Activated CD8-positive, alpha-beta memory T cell treated with anti-CD3 and anti-CD28 coated beads for 24 hours (primary cell): ENCODE measurements at places on chromosomes 16 and 17.
A peak's percentile ranks its signal among the peaks of the same experiment; 100 is the strongest.

GRCh38 chr16:1181404-1182315 lies 28.8 kb downstream of the CACNA1H start:
- DNase-seq = no peak

- no peak for DNase-seq
These were observed 654 bp downstream of the WFDC1 start for GRCh38 chr16:84295203-84295860.

- DNase-seq = no peak
These were observed 42.5 kb downstream of the PLCG2 start for GRCh38 chr16:81821436-81822128.

GRCh38 chr16:14370736-14371234 lies 259.3 kb downstream of the PARN start:
- DNase-seq = no peak

GRCh38 chr17:79290726-79291125 lies 216.1 kb downstream of the ENGASE start:
- DNase-seq = no peak

DNA sequence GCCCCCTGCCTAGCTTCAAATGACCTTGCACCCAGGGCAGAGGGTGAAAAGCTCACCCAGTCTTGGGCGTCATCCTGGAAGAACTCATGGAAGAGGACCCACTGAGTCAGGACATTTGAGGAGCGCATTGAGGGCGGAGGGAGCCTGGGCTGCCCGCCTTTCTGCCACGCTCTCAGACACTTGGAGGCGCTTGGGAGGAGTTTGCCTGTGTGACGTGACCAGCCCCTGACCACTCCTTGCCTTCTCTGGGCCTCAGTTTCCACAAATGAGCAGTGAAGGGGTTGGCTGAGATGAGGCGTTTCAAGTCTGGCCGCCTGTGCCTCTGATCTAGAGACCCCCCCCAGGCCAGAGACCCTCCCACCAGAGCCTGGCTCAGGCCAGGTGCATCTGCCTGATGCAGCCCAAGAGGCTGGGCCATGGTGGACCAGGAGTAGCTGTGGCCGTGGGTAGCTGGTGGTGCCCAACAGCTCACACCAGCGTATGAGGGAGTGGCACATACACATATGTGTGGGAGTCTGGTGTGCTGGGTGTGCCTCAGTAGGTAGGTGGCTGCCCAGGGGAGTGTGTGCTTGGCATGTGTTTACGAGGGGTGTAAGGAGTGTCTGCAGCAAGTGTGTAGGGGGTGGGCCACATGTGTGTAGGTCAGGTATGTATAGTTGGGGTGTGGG lies 80.2 kb upstream of the TOB1 start:
- DNase-seq = peak; percentile 57

DNA sequence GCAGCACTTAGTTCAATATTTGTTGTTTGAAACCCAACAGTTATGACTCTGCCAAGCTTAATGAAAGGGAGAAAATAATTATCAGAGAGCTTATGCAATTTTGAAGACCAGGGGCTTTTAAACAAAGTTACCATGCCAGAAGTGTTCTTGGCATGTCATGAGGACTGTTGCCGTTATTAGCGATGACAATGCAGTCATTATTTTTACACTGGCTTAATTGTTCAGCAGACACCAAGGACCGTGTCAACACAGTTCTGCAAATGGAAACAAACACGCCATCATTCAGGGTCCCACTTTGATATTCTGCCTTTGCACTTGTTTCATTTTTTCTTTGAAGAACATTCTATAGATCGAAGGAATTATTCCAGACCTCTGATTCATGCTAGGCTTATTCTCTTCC lies 518.5 kb downstream of the CDH13 start:
- no peak for DNase-seq

GRCh38 chr17:36818134-36818825 lies 119.0 kb upstream of the LHX1 start:
- DNase-seq = no peak

GRCh38 chr17:354651-355556 lies 2.3 kb upstream of the RPH3AL start:
- no peak for DNase-seq

DNA sequence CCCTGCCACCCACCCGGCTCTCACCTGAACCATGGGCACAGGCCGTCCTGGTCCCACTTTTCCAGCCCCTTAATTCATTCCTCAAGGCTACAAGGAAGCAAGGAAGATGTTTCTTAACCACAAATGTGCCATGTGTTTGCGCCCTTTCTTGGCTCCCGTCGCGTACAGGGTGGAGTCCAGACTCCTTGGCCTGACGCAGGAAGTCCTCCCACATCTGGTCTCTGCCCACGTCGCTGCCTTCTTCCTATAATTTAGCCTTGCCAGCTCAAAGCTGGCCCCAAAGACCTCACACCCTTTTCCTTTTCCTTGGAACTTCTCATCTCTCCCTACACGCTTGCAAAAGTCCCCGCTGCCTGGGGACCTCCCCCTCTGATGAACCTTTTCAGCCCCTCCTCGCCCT lies 38.8 kb upstream of the BHLHA9 start:
- no peak for DNase-seq

- DNase-seq = no peak
These were observed 28.6 kb downstream of the NFATC3 start for GRCh38 chr16:68113765-68114240.

- DNase-seq = no peak
These were observed 71.6 kb upstream of the SMIM36 start for GRCh38 chr17:55582897-55583296.

DNA sequence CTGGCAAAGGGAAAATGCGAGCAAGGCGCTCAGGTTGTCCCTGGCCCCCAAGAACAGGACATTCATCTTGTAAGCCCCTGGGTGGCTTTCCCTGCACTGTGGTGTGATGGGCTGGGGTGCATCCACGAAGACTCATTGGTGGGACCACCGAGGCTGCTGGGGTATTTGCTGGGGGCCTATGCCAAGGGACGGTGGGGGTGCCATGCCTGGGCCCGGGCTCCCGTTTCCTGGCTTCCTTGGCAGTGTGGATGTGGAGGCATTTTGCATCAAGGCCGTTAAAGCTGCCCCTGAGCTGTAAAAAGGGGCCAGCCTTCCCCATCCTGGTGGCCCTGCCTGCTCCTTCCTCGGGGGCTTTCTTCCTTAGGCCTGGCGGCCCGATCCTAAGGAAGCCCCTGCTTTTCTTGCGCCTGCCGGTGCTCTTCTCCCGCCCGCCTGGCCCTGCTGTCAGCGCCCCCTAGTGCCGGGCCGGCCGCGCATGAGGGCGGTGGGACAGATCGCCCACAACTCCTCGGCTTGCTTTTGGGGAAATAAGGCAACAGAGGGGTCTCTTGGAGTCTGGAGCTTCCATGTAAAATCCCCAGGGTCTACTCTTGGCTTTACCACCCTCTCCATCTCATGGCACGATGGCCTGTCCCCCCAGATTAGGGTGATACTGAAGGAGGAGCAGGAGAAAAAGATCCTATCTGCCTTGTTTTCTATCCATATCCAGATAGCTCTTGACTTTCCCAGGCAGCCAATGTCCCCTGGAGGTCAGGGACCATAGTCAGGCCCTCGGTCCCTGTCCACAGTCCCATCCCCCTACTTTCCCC lies 9.8 kb upstream of the TBX2 start:
- peak; percentile 79 for DNase-seq

GRCh38 chr17:59362811-59363205 lies 31.4 kb downstream of the YPEL2 start:
- no peak for DNase-seq

GRCh38 chr16:49407873-49408550 lies 34.4 kb downstream of the C16orf78 start:
- peak; percentile 82 for DNase-seq

DNA sequence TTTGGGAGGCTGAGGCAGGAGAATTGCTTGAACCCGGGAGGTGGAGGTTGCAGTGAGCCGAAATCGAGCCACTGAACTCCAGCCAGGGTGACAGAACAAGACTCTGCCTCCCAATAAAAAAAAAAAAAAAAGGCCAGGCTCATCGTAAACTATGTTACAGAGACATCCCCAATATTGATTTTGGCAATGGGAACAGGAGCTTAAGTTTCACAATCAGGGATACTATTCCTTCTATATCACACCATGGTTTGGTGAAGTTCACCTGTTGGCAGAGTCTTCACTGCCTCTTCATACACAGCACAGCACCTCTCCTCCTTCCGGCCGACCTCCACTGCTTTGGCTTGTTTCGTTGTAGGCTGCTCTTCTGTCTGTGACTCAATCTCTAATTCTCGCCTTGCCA lies 21.2 kb downstream of the UTP6 start:
- no peak for DNase-seq

DNA sequence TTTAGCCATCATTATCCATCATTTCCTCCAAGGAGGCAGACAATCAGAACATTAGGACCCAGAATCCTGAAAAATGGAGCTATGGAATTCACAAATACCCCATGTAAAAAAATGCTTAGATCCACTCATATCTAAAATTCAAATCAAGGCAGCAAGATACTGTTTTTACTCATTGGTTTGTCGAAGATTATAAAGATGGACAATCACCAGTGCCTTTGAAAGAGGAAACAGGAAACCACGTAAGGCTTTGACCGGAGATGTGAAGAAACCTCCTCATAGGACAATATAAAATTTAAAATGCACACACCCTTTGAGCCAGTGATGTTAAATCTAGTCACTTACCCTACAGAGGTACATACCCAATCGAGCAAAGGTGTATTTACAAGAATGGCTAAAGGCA lies 130.0 kb downstream of the XYLT1 start:
- DNase-seq = no peak

DNA sequence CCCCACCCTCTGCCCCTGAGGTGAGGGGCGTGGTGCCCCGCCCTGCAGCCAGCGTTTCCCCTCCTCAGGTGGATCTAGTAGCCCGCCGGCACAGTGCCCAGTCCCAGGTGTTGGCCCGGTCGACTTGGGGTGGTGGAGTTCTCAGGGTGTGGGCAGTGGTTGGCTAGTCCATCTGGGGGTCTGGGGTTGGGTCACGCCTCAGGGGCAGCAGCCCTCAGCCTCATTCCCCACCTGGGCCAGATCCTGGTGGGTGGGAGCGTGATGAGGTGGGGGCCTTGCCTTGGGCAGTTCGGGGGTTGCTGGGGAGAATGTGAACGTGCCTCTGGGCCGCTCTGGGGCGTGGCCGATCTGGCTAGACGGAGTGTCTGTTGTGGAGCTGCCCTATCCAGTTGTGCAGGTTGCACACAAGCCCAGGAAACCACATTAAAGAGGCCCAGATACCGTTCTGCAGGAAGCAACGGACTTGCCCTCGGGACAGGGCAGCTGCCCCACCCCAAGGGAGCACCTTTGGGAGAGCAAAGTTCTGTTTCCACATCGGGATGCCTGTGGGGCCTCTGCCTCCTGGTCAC lies 32.0 kb downstream of the GSE1 start:
- no peak for DNase-seq

- DNase-seq = no peak
These were observed 129.3 kb upstream of the AXIN2 start for GRCh38 chr17:65690626-65691310.

GRCh38 chr16:56983211-56983751 lies 6.1 kb upstream of the NLRC5 start:
- DNase-seq = no peak

DNA sequence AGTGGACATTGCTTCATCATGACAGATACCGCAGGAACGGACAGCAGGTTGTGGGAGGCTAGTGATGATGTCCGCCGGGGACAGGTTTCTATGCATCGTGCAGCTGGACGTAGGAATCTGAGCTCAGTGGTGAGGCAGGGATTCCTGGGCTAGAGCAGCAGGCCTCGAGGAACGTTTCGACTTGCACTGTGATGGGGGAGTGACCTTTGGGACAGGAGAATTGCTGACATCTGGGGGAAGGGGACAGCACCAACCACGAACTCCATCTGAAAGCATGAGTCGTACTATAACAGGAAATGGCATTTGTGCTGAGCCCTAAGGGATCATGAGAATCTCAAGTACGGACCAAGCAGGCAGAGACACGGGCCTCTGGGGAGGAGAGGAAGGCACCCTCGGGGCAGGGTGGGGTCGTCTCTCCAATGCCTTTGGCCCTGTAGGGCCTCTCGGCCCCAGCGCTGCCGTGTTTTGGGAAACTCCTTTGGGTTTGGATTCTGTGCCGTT lies 65.8 kb upstream of the ENDOV start:
- DNase-seq = no peak

DNA sequence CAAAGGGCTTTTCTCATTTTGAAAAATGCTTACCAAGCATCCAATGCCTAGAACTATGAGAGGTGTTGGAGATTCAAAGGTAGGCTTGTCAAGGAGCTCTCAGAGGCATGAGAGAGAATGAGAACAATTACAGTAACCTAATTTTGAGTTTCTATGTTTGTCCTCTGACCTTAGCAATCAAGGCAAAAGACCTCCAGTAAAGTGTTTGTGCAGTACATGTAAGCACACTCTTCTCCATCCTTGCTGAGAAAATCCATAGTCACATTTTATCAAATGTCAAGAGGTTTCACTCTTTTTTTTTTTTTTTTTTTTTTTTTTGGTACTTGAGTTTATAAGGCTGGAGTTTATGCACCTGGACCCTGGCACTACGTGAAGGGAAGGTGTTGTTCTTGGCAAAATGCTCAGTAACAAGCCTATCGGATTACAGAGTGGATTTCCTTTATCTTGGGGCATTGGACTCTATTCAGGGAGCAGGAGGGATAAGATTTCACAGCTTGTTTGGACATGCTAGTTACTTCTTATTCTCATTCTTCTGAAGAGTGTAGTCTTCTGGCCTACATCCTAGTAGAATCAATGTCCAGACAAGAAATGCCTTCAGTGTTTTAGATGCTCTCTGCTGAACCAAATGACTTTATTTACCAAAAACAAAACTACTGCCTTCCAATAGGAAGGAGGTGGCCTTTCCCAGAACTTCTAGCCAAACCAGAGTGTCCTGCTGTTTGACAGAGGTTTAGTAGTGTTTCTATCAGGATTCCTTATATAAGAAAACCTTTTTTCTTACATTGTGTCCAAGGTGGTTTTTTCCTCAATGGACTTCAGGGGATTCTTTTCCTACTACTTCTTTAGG lies 21.9 kb downstream of the KCNJ2 start:
- no peak for DNase-seq

- no peak for DNase-seq
These were observed 12.0 kb downstream of the PHB1 start for GRCh38 chr17:49402706-49403105.

DNA sequence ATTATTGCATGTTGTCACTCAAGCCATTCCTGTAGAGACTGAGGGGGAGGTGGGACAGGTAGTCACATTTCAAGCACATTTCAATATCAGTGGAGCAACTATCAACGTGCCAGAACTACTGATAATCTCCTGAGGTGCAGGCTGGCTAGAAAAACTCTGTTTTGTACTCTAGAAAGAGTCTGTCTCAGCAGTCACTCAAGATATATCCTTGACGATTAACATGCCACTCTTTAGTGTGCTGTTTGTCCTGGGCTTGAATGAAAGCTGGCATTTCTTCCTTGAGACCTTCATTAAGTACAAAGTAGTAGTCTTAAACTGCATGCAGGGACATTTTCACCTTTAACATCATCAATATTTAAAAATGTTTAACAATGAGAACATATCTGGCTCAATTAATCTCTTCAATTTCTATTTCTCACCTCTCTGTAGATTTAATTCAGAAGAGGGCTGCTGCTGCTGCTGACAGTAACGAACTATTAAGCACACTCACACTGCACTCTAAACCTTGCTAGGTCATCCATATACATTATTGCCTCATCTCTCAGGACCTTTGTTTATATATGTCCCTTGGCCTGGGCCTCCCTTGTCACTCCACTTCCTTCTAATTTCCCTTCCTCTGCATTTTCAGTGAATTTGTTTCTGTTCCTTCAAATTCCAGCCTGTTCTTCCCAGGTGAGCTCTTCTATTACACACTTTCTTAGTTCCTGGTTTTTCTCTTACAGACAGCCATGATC lies 412.0 kb downstream of the HAPSTR1 start:
- DNase-seq = no peak

- no peak for DNase-seq
These were observed 146.5 kb upstream of the CORO6 start for GRCh38 chr17:29769225-29769624.

GRCh38 chr17:37090941-37091340 lies 142.2 kb downstream of the AATF start:
- DNase-seq = no peak
